ENCODE measurements at places on chromosomes 12 and 14.

GRCh38 chr12:4960030-4960429 lies 50.3 kb downstream of the KCNA1 start:
- no peak for DNase-seq

- DNase-seq, result no peak
These were observed 498.5 kb downstream of the TMTC2 start for GRCh38 chr12:83185241-83185640.

DNA sequence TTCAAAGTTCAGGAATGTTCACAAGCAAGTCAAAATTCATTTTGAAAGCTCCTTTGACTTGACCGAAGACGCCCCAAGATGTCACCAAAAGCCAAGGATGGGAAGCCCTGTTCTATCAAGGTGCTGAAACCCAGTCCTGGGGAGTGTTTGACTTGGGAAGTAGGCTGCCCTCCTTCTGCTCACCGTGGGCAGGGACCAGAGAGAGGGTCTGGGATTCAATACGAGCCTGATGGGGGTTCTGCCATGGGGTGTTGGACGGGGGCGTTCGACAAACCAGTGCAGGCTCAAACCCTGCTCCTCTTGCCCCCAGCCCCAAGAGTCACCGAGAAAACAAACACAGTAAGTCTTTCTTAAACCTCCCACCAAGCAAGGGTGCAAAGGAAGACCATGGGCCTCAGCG lies 150.1 kb upstream of the DIO3 start:
- DNase-seq, result no peak

DNA sequence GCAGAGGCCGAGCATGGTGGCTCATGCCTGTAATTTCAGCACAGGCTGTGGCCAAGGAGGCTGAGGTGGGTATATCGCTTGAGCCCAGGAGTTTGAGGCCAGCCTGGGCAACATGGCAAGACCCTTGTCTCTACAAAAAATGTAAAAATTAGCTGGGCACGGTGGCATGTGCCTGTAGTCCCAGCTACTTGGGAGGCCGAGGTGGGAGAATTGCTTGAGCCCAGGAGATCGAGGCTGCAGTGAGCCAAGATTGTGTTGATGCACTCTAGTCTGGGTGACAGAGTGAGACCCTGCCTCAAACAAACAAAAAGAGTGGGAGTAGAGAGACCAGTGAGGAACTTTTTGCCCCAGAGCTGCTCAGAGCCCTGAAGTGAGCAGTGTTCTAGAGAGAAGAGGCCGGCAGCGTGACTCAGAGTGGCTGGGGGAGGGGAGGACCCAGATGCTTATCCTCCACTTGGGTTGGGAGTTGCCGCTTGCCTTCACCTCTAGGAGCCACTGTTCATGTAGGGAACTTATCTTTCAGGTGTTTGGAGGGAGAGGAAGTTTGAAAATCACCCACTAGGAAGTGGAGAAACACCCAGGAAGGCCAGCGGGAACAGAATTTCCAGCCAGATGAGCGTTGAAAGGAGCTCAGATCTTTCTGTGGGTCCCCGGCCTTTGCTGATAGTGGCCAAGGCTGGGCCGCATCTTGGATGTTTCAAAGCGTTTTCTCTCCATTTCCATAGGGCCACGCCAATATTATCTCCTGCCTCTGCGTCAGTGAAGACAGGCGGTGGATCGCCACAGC lies 15.3 kb downstream of the CFAP251 start:
- DNase-seq, result no peak

DNA sequence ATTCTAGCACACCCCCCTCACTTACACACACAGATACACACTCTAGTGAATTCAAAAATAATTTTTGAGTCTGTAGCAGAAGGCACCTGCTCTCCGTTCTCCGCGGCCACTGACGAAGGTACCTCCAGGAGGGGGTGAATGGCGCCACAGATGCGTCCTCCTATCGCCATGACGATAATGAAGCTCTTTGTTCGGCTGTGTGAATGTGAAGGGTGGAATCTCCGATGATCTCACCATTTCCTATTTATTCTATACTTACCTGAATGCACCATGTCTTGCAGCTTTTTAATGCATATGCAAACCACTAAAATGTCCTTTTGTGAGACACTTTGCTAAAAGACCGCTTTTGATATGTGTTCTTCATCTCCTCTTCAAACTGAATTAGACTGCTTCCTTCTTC lies 162.7 kb downstream of the EGLN3 start:
- DNase-seq, result no peak

- DNase-seq, result no peak
These were observed 41.3 kb upstream of the HIF1A start for GRCh38 chr14:61654026-61654425.

- no peak for DNase-seq
These were observed 44.4 kb upstream of the KCNK13 start for GRCh38 chr14:90017371-90017770.

GRCh38 chr12:7869137-7869536 lies 3.6 kb downstream of the SLC2A14 start:
- no peak for DNase-seq

DNA sequence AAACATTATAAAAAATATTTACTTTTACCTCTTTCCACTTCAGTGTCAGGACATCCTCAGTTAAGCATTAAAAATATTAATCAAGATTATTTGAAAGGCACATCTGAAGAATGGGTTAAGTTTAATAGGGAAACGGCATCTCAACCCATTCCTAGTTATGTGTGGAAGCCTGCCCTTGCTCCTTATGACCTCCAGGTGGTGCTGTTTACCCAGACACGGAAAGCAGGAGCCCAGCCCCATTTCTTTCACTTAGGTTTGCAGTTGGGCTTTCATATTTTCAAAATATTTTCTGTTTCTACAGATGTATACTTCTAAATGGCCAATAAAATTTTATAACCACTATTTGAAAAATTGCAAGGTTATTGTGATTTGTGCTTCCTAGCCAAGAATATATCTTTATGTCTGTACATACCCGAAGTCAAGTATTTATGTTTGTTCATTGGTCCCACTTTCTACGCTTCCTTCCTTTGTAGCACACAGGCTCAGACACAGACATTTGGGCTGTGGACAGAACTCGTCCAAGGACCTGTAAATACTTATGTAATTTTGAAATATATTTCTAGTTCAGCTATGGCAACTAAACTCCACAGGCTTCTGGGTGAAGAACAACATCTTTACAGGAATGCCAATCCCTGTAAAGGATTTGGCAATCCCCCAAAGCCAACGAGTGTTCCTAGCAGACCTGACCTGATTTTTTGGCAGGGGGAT lies 247.1 kb downstream of the AKAP6 start:
- peak; percentile 51 for DNase-seq

- no peak for DNase-seq
These were observed 206.0 kb upstream of the PLEKHG7 start for GRCh38 chr12:92496790-92497189.

DNA sequence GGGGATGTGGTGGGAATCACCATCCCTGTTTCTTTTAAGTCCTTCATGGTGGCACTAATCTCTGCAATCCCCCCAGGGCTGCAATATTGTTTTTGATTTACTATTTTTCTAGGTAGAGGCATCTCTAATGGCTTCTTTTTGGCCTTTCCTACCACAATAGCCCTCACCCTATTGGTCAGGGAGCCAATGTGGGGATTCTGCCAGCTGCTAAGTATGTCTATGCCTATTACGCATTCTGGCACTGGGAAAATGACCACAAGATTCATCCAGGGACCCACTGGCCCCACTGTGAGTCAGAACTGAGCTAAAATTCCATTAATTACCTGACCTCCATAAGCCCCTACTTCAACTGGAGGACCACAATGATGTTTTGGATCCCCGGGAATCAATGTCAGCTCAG lies 15.9 kb upstream of the GLIPR1L2 start:
- no peak for DNase-seq

DNA sequence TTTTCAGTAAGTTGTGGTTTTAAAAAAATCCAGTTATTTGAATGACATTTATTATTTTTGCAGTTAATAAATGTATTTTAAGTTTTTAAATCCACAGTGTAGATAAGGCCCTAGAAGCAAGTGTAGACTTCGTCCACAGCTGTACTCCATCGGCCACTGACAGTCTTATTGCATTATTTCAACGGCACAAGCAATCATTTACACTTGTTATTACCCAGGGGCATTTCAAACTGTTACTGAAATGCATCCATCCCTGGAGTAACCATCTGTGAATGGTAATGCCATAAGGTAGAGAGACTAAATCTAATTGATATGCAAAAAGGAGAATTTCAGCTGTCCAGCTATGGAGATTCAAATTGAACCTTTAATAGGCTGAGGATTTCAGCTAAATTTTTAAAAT lies 48.4 kb downstream of the BICD1 start:
- DNase-seq, result no peak

- DNase-seq, result no peak
These were observed 478.2 kb downstream of the TMEM117 start for GRCh38 chr12:44314007-44314500.

DNA sequence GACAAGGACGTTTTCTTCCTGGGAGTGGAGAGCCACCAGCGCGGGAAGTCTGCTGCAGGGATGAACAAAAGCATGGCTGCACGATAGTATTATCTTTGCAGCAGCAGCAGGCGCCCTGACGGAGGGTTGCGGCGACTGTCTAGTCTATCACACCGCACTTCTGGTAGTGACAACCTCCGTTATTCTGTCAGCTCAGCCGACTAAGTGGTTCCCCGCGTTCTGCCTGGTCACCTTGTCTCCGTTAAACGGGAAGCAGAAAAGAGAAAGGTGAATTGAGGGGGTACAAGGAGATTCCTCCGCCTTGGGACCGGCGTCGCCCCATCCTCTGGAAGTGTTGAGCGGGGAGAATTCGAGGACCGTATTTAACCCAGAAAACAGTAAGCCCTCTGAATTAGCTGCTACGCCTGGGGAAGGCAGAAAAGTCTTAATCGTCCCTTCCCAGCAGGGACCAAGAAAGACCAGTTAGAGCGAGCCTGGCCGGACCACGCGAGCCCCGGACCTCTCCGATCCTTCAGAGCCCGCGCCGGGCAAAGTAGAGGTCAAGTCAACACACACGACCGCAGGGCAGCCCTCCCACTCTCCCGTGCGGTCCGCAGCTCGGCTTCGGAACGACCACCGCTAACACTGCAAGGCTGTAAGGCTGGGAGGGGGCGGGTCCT lies 536 bp upstream of the DAAM1 start:
- DNase-seq, result peak; percentile 81

GRCh38 chr12:40292788-40293429 lies 68.1 kb downstream of the LRRK2 start:
- DNase-seq, result no peak

DNA sequence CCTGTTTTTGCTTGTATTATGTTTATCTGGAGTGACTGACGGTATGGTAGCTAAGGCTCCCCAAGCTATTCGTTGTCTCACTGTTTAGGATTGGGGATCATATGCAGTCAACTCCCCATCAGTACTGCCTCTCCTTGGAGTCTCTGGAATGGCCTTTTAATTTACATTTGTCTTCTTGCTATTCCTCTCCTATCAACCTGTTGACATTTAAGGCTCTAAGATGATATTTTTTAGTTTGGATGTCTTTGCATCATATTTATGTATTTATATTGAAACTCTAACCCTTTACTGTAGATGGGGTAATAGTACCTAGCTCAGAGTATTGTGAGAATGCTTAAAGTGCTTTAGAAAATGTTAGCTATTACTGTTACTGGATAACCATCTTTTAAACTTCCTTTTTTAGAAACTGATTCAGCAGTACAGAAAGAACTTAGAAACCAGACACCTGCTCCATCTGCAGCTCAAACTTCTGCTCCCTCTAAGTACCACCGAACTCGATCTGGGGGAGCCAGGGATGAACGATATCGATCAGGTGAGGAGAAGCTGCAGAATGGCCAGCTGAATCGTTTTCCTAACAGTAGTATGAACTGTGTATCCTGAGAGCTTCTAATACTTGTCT lies 123.5 kb upstream of the ATF1 start:
- no peak for DNase-seq

DNA sequence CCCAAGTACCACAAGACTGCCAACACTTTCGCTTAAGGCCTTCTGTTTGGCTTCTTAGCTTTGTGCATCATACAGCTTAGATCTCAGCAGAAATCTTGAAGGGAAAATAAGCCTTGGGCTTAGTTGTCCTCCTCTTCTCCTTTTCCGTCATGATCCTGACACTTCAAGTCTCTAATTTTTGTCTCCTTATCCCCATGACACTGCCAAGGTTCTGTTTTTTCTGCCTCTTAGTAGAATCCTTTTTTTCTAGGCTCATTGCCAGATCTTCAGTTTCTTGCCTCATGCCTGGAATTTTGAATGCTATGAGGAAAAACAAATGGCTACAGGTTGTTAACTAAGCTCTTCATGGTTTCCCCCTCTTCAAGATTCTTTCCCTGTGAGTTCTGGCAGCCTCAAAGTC lies 450.4 kb downstream of the LRFN5 start:
- no peak for DNase-seq

GRCh38 chr14:95289323-95290010 lies 30.2 kb downstream of the CLMN start:
- DNase-seq, result no peak

DNA sequence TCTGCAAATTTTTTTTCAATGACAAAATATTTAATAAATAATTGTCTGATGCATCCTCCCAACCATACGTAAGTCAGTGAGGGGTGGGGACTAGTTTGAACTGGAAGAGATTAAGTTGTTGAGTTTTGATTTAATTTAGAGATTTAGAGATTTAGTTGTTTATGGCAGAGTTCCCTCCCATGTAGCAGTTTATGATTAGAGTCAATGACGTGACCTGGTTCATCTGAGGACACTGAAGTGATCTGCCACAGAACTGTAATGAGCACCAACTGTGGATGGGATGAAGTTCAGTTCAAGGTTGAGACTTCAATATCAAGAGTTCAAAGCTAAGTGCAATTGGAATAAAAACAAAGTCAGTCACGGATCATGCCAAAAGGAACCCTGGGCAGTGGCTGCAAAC lies 609.3 kb downstream of the NOVA1 start:
- no peak for DNase-seq

GRCh38 chr12:8969861-8970411 lies 19.4 kb upstream of the KLRG1 start:
- DNase-seq, result no peak

All from OCI-LY7 (cell line).